ENCODE measurements at places on chromosomes 7 and 10. TPM values are rescaled to one million over a fixed set of nuclear protein-coding genes. Genes with fewer than 3 reads are reported as not detected.

GRCh38 chr7:22589641-22590201 is 89.7 kb upstream of the STEAP1B start:
- no peaks in the 10 kb centered on the region for H3K36me3 ChIP-seq
- H3K4me3 ChIP-seq = no peak overlapping the region
- peaks cover 11% of the 10 kb centered on the region for H3K4me1 ChIP-seq
- DNase-seq = peak; percentile 81

GRCh38 chr7:143042790-143043271 is 9.3 kb upstream of the OR6V1 start:
- H3K27me3 ChIP-seq = no peaks in the 10 kb centered on the region
- H3K4me3 ChIP-seq = no peak overlapping the region
- H3K27ac ChIP-seq = no peak overlapping the region
- no peaks in the 10 kb centered on the region for H3K4me1 ChIP-seq
- H3K36me3 ChIP-seq = no peaks in the 10 kb centered on the region

DNA sequence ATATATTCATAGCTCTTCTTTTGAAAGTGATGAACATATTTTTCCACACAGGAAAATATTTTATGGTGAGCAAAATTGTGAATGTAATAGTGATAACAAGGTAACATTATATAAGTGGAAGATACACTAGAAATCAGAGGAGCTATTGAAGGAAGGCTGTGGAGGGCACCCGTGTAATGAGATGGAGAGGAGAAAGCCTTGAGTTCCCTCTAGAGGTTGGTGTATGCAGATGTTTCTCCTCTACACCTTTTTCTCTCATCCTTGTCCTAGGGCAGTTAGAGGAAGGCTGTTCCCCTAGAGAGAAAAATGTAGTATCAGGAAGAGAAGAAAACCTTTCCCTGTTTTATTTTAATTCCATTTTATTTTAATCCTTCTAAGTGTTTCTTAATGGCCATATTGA is 54.6 kb upstream of the NRG3 start:
- H3K36me3 ChIP-seq = no peaks in the 10 kb centered on the region
- H3K27me3 ChIP-seq = no peaks in the 10 kb centered on the region
- no peak overlapping the region for H3K27ac ChIP-seq
- DNase-seq = no peak
- no peaks in the 10 kb centered on the region for H3K4me1 ChIP-seq
- no peak overlapping the region for H3K4me3 ChIP-seq

DNA sequence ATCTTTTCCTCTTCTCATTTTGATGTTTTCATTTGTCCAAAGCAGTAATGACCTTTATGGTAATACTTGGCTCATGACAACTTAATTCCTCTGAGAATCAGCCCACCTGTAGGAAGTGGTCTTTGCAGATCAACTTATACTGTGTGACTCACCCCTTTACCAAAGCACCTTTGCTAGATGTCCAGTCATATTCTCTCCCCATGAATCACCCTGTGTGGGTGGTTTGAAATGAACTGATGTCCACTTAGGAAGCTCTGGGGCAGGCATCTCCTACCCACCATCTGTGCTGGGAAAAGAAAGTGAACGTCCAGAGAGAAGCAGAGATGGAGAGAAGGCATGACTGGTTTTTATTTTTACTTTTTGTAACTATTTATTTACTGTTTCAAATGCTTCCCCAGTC is 410.3 kb downstream of the KIF20B start:
- no peaks in the 10 kb centered on the region for H3K36me3 ChIP-seq
- no peaks in the 10 kb centered on the region for H3K4me1 ChIP-seq
- H3K4me3 ChIP-seq = no peak overlapping the region
- no peak overlapping the region for H3K27ac ChIP-seq
- H3K27me3 ChIP-seq = no peaks in the 10 kb centered on the region
- no peak for DNase-seq

GRCh38 chr7:117124591-117125220 is 171.4 kb downstream of the ST7 start:
- no peaks in the 10 kb centered on the region for H3K36me3 ChIP-seq
- H3K4me3 ChIP-seq = no peak overlapping the region
- H3K27me3 ChIP-seq = no peaks in the 10 kb centered on the region
- peak; percentile 97 for DNase-seq
- H3K4me1 ChIP-seq = peaks cover 11% of the 10 kb centered on the region
- H3K27ac ChIP-seq = no peak overlapping the region

DNA sequence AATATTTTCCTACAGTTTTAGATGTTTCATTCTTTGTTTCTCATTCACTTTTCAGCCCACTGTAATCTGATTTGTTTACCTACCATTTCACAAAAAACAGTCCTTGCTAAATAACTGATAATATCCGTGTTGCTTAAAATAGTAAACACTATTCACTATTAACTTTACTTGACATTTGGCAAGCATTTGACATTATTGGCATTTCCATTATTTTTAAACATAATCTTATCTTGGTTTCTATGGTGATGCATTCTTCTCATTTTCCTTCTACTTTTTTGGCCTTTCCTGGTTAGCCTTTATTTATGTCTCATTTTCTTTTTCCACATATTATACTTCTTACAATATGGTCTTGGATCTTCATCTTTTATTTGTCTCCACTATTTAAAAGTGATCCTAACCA is 715.3 kb downstream of the DNAJB9 start:
- H3K27ac ChIP-seq = no peak overlapping the region
- no peak overlapping the region for H3K4me3 ChIP-seq
- H3K27me3 ChIP-seq = no peaks in the 10 kb centered on the region
- no peaks in the 10 kb centered on the region for H3K4me1 ChIP-seq

The FFAR4 gene
- total RNA-seq = not detected
